ENCODE measurements at places on chromosomes 11 and 22.

DNA sequence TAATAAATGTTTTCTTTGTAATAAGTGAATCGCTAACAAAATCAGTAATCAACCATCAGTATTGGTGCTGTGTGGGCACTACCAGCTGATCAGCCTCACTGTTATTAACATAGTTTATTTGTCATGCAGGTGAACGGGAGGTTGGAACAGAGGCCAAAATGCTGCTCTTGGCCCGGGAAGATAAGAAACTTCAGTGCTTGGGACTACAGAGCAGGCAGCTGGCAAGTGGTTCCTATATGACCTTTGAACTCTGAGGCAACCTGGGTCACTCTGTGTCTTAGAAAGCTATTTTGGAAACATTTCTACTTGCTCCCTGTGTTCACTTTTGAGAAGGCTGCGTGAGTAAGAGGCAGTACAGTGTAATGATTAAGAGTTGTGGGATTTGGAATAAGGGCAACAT, 36.5 kb upstream of the DNAJB13 start:
- no peak for DNase-seq

DNA sequence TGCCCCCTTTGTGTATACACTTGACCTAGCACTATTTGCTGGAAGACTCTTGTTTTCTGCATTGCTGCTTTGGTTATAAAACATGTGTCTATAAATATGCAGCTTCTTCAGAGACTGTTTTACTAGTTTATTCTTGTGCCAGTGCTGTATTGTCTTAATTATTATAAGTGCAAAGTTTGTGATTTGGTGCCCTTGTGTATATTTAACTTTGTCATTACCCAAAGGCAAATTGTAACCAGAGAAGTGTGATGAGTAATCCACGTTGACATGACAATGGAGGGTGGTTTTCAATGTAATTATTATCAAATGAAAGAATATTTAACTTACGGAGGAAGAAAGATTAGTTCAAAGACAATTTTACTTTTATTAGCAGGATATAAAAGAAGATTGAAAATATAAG, 75.0 kb upstream of the PRODH start:
- DNase-seq: no peak

- no peak for DNase-seq
These were observed 2266.8 kb downstream of the LRRC4C start for GRCh38 chr11:39192671-39193070.

DNA sequence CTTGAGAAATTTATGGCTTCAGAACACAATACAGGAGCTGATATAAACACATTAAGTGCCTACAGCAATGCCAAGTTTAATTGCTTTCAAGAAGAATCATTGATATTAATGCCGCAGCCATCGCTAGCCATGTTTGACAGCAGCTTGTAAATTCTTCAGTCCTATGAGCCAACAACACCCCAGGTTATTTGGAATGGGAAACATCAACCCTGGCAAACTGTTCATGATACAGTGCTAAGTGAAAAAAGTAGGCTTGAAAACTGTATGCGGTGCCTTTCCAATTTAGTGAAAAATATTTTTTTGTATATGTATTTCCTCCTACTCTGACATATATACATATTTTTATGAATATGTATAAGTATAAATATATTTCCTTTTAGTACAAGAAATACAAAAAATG, 142.6 kb downstream of the CSNK2A3 start:
- no peak for DNase-seq

DNA sequence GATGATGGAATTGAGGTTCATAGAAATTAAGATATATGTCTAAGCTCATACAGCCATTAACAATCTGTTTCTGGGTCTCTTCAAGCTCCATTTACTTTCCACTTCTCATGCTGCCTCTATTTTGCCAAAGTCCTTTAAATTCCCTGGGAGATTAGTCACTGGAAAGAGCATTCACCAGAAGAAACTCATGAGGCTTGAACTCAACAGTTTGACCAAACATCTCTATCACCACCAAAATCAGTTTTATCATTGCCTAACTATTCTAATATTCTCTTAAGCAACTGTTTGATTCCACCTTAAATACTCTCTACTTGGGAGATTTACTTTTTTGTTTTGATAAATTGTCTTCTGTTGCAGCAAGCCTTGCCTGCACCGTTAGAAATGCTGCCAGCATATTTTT, 881.3 kb downstream of the KCNA4 start:
- no peak for DNase-seq

GRCh38 chr11:44670794-44671193, 56.0 kb upstream of the TSPAN18 start:
- no peak for DNase-seq

- DNase-seq: peak; percentile 44
These were observed 42.5 kb downstream of the LARGE2 start for GRCh38 chr11:45964911-45965389.

DNA sequence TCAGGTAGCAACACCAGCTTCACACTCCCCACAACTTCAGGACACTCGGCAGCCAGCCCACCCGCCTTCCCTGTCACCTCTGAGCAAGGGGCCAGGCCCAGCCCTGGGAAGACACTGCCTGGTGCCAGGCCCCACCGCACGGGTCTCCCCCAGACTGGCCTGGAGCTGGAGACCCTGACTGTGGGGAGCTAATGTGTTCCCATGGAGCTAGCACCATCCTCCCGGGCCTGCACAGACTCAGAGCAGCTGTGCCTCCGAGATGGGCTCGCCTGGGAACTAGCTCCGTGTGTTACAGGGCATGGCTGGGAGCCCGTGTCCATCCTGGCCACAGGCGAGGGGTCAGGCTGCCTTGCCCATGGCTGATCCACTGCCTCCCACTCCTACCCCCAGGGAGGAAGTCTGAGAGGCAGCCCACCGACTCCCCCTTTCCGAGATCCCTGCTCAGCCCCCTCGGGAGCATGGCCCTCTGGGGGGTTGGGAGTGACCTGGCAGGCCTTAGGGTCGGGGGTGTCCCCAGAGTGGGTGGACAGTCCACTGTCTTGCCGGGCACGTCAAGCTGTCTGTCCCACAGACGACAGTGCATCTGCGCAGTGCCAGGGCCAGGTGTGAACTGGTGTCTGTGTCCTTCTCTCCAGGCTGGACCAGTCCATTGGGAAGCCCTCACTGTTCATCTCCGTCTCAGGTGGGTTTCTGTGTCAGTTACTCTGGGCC, 76.7 kb upstream of the KCNQ1OT1 start:
- DNase-seq: peak; percentile 4

GRCh38 chr22:25362883-25363240, 143.4 kb downstream of the CRYBB2 start:
- DNase-seq: no peak

DNA sequence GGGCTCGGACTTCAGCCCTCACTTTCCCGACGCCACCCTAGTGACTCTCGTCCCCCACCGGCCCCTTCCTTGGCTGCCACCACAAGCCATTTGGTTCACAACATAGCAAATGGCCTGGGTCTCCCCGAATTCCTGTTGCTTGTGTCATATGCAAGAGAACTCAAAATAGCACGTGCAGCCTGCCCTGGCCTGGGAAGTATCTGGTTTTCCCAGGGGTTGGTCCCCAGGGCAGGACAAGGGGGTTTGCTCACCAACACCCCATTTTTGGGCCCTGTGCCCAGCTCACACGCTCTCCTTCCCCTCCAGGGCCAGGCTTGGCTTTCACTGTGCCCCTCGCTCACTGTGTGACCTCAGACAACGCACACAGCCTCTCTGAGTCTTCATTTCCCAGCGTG, 12.8 kb upstream of the TPCN2 start:
- DNase-seq: no peak

DNA sequence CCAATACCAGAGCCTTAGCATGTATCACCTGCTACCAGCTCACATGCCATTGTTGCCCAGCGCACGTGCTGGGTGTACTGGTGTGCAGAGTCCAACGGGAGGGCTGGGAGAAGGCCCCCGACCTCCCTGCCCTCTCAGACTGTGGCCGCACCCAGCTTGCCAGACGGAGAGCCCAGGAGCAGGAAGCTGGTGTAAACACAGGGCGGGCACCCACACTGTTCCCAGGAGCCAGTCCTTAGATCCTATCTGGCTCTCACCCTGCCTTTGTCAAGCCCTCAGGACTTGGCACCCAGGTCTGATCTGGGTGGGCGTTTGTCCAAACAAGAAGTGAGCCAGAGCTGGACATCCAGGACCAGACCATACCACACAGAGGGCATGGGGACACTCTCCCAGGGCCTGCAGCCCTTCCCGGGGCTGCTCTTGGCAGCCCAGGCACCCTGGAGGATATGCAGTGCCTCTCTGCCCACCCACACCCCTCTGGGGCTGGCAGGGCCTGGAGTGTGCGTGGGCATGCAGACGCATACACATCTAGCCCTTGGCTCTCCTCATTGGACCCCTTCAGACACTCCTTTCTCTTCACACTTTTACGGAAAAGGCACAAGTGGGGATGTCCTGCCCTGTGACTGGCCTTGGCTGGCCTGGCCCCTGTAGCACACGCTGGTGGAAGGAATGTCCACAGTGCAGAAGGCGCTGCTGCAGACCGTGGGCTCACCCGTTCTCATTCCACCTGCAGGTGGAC, 19.9 kb upstream of the CLDN5 start:
- peak; percentile 31 for DNase-seq

DNA sequence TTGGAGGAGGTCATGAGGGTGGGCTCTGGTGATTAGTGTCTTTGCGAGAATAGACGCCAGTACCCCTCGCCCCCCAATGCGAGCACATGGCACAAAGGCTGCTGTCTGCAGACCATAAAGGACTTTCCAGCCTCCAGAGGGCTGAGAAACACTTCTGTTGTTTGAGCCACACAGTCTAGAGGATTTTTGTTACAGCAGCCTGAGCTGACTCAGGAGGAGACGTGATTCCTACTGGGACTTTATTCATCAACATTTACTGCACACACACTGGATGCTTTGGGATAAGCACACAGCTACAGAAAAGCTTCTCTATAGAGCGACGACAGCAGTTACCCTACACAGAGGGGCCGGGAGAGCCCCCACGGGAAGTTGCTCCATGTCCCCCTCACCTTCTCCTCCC, 345.0 kb downstream of the CTTN start:
- no peak for DNase-seq

- no peak for DNase-seq
These were observed 63.7 kb upstream of the PARVG start for GRCh38 chr22:44116755-44117684.

GRCh38 chr11:4140067-4140636, 45.6 kb downstream of the RRM1 start:
- DNase-seq: no peak

DNA sequence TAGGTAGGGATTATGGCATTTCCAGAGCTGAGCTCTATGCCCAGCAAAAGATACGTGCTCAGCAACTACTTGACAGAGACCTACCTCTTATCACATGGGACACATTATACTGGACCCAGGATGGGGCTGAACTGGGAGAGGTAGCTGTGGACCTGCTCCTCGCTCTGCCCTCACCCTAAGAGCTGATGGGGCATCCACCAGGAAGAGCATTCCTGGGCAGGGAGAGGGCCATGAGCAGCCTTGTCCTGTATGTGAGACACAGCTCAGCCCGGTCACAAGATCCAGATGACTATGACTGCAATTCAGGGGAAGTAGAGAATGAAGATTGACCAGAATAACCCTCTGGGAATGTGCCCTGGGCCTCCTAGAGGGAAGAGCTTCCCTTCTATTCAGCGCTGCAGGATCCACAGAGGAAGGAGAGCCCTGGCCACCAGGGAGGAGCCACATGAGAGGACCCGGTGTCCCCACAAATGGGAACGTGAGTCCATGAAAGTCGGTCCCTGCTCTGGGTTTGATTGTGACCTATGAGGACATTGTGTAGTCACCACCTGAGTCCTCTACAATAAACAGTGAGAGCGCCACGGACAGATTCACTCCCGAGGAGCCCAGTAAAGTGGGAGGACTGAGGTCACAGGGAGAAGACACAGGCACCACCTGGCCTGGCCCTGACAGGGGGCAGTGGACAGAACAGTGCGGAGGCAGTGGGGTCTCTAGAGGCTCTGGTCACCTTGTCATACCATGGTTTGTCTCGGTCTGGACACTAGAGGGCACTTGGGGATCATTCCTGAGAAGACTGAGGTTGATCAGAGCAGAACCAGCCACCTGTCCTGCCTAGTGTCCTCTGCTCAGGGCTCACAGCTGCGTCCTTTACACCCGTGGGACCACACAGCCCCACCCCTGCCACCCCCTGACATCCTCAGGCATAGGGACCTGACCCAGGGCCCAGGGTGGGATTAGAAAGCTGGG, 99.5 kb downstream of the ZNF280B start:
- DNase-seq: no peak

- no peak for DNase-seq
These were observed 8.1 kb upstream of the PLAAT3 start for GRCh38 chr11:63622323-63622722.

DNA sequence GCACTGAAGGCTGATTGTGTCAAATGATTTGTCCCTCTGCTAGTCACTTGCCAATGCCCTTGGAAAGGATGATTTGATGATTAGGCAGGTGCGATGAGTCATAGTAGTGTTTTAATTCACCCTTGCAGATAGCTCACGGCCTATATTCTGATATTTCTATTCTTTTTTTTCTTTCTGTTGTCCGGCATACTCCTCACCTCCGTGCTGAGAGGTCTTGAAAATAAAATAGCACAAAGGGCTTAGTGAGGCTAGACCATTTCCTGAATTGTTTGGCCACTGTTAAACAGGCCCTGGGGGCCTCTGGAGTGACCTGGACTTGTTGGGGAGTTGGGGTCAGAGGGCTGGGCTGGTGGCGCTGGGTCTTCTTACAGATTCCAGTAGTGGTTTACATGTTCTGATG, 99.8 kb downstream of the ZBTB16 start:
- no peak for DNase-seq

DNA sequence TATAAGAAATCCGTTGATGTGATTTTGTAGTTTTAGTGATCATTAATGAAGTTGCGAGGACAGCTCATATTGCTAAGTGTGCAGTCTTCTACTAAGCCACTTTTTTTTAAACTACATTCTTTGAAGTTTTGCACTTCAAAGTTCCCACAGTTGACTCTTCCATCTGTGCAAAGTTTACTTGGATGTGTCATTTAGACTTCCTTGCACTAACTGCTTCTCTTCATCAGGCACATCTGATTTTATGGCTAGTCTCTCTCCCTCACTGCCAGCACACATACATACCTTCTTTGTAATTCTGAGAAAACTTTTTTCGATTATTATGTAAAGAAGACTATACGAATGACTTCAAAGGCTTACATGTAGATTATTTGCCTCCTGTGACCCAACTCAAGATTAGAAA, 250.0 kb downstream of the DYNC2H1 start:
- no peak for DNase-seq

- DNase-seq: no peak
These were observed 52.2 kb downstream of the IRAG1 start for GRCh38 chr11:10641177-10641911.

GRCh38 chr11:10920205-10920604, 62.4 kb upstream of the ZBED5 start:
- DNase-seq: no peak

DNA sequence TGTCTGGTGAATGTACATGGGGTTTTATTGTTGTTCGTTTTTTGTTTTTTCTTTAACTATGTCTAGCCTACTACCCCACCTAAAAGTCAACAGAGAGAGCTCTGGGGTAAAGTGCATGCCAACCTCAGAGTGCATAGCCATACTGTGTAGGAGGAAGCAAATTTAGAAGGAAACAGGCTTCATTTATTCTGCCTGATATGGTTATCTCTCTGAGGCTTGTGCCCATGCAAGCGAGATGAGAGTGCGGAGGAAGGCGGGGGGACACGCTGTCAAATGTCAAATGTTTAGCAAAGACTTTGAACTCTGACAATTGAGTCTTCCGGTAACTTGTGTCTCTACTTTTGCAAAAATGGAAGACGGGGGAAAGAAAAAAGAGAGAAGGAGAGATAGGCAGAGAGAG, 295.5 kb downstream of the ETS1 start:
- no peak for DNase-seq

Measured in prostate gland (tissue), 2 donors.